ENCODE measurements at places on chromosomes 1 and 21.

GRCh38 chr1:201659572-201659971 lies 120.6 kb downstream of the NAV1 start:
- no peak for DNase-seq

DNA sequence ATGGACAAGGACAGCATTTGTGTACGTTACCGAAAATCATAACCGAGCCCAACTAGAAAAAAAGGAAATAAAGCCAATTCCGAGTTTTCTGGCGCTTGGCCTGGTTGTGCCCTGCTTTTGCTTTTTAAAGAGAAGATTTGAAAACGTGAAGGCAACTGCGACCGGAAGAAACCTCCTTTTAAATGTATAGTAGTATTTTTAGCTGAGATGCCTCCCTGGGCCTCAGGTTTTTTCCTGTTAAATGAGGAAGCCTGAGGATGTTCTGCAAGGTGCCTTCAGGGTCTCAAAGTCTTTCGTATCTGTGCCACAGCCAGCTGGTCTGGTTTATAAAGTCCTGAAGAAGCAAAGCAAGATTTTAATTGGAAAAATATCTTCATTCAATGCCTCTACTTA lies 371 bp upstream of the ODF2L start:
- no peak for DNase-seq

DNA sequence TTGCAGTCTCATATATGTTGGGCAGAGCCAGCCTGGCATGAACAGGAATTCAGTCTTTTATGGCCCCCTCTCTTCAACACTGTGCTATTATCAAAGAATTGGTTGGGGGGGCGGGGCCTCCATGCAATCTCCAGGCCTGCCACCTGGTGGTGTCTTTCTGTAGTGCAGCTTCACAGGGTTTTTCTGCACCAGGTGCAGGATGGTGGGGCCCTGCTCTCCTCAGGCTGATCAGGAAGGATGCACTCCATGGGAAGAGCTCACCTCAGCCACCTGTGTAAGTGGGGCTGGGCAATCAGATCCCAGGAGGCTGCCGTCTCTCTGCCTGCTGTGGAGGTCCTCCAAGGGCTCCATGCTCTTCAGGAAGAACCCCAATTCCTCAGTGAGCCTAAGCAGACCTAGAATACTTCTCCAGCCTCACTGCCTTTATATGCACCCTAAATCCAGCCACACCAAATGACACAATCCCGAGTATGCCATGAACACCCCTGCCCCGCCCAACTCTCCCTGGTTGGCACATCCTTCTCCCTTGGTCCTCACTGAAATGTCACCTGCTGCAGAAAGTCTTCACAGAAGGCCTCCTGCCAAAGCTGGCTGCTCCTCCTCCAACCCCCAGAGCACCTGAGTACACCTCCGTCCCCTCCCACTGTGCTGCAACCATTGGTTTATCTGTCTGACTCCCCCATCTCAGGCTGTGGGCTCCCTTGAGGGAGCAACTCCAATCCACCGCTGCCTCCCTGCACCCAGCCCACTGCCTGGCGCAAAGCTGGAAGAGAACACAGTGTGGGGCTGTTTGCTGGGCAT lies 16.5 kb downstream of the STK40 start:
- DNase-seq = peak; percentile 94

- no peak for DNase-seq
These were observed 13.3 kb downstream of the RPS6KA1 start for GRCh38 chr1:26542771-26543451.

DNA sequence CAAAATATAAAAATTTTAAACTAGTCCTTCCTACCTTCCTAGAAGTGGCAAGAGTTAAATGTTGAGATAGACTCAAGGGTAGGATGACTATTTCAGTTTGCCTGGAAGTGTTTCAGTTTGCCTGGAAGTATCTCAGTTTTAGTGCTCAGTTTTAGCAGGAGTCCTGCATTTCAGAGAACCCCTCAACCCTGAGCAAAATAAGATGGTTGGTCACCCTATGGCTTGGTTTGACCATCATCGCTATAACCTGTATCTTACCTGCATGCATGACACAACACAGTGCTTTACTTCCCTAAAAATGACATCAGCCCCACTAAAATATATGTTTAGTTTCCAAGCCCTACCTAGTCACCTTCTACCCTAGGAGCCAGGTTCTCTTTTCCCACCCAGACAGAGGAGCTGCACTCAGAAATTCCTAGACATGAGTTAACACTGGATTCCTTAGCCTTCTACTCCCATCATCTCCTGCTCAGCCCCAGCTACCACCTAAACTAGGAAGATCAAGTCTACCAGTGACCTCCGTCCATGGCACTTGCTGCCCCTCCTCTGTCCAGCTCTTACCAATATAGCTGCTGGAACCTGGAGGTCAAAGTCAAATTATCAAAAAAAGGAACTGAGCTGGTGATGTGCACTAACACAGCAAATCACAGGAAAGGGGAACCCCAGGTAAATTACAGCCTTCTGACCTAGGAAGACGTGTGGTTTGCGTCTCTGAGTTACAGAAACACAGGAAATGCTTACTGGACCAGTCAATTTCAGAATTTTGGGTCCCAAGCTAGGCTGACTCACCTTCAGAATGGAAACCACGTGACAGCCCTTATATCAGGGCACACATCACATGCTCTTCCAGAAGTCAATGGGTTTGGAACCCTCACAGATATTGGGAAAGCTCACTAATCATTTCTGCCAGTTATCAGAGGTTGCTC lies 2.2 kb upstream of the G0S2 start:
- no peak for DNase-seq

DNA sequence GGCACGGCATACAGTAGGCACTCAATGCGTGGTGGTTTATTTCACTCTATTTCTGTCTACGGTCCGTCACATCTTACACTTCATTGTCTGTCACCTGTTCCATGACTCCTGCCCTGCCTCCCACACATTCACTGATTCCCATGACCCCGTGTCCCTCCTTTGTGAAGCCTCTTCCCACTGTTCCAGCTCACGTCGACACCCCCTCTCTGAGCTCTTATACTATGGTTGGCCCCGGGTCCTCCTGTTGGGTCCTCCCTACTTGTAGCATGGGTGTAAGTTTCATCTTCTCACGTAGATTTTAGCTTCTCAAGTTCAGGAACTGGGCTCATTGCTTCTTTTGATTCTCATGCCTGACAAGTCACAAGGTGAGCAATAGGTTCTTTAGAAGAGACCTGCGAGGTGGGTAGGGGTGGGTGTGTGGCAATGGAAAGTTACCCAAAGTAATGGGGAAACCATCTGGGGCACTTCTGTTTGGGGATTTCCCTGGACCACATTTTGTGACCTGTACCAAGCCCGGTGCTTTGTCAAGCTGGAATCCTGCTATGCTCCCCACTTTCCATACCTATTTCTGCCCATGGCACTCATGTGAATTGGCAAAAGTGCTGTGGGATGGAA lies 22.1 kb upstream of the IL10 start:
- no peak for DNase-seq

DNA sequence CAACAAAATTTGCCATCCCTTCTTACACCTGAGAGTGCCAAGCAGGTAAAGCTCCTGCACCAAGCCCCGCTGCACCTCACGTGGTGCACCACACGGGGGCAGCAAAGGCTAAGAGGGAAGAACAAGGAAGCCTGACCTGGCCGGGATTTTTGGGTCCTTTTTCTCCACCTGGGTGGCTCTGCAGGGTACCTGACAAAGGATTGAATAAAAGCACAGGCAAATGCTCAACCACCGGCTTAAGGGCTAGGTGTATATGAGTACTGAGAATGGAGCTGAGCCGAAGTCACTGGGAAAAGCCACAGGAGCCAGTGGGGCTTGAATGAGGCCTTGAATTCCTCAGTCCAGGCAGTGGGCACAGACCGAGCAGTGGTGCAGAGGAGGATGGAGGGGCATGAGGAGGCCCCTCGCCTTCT lies 36.4 kb downstream of the ZNF697 start:
- DNase-seq = peak; percentile 87

DNA sequence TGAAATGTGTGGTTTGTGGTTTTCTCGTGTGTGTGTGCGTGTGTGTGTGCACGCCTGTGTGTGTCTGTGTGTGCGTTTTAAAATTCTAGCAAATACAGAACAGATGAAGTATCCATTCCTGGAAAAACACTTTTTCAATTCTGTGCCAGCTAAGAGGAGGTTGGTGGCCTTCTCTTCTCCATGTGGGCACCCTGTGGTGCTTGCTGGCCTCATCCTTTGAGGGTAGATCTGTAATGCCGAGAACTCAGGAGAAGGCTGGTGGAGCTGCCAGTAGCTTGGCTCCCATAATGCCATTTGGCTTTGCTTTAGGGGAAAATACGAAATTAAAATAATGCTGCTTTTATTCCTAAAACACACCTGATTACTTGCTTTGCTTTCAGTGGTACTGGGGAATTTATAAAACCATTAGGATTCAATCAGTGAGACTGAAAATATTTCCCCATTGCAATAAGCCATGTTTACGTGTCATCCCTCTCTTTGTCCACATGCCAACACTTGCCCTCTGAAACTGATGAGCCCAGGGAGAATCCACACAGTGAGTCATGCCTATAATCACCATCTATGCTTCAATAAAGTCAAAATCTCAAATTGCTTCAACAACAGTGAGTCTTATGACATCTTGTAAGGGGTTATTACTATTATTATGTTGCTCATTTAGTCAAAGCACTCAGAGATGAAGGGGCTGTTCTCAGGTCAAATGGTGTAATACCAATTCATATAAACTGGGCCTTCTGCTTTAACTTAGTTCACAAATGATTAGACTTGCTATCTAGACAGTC lies 39.2 kb downstream of the ABCA4 start:
- no peak for DNase-seq

GRCh38 chr1:159935719-159936272 lies 9.6 kb downstream of the IGSF9 start:
- DNase-seq = no peak

DNA sequence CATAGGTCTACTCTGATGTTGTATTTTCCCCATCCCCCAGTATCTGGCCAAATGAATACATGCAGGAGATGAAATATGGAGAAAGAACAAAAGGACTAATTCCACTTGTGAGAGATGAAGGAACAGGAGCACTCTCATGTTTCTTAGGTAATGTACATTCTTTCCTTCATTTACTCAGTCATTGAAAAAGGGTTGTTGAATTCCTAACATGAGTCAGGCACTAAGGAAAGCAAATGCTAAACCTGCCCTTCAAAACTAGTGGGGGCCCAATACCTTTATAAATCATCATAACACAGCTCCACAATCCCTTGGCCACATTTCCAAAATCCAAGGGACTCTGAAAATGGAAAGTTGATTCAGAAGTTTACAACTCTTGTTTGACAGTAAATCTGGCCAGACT lies 94.3 kb downstream of the DIRAS3 start:
- no peak for DNase-seq

DNA sequence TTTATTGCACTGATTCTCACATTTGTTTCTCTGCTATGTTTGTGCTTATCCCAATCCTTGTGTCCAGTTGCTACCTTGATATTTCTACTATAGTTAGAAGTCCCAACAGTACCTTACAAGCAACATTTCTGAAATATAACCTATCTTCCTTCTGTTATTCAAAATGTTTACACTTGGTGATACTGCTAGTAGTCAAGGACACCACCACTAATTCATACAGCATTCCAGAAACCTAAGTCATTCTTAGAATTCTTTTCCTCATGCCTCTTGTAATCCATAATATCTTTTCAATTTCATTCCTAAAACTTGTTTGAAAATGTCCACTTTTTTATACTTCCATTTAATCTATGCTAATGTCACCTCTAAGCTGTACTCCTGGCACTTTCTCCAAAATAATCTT lies 2132.1 kb downstream of the NCAM2 start:
- DNase-seq = no peak

- no peak for DNase-seq
These were observed 121.0 kb downstream of the MAGI3 start for GRCh38 chr1:113511269-113511668.

Measured in nephron progenitor cell (in vitro differentiated cells).